ENCODE measurements at places on chromosomes 4 and X. TPM values are rescaled to one million over a fixed set of nuclear protein-coding genes. Genes with fewer than 3 reads are reported as not detected.

The SRPX2 gene
- 14.9 TPM for total RNA-seq

The TMPRSS11A gene
- total RNA-seq = not detected

The MAGEB3 gene
- total RNA-seq = not detected

The SLC7A11 gene
- 1.5 TPM for total RNA-seq

The POU3F4 gene
- not detected for total RNA-seq

The NSG1 gene
- total RNA-seq = 14.4 TPM

The KCNE5 gene
- total RNA-seq = not detected

The DOK7 gene
- total RNA-seq = 68.9 TPM

The FGF13 gene
- 1.3 TPM for total RNA-seq

The SMIM31 gene
- not detected for total RNA-seq

The TLL1 gene
- total RNA-seq = 4.4 TPM

The RBM47 gene
- total RNA-seq = 4.4 TPM

The GRPR gene
- 0.37 TPM for total RNA-seq

The SFRP2 gene
- 1.4 TPM for total RNA-seq

The ZNF275 gene
- total RNA-seq = 7.2 TPM

The SYNPO2 gene
- total RNA-seq = 85.3 TPM

The DGKK gene
- not detected for total RNA-seq

The SMR3B gene
- not detected for total RNA-seq

The CWH43 gene
- not detected for total RNA-seq

The DNAAF6 gene
- total RNA-seq = not detected

The PDLIM3 gene
- 476 TPM for total RNA-seq

The CT45A10 gene
- total RNA-seq = not detected
